ENCODE measurements at places on chromosomes 7 and 10.

- no peak for DNase-seq
These were observed 186.2 kb upstream of the BMPER start for GRCh38 chr7:33719059-33719581.

DNA sequence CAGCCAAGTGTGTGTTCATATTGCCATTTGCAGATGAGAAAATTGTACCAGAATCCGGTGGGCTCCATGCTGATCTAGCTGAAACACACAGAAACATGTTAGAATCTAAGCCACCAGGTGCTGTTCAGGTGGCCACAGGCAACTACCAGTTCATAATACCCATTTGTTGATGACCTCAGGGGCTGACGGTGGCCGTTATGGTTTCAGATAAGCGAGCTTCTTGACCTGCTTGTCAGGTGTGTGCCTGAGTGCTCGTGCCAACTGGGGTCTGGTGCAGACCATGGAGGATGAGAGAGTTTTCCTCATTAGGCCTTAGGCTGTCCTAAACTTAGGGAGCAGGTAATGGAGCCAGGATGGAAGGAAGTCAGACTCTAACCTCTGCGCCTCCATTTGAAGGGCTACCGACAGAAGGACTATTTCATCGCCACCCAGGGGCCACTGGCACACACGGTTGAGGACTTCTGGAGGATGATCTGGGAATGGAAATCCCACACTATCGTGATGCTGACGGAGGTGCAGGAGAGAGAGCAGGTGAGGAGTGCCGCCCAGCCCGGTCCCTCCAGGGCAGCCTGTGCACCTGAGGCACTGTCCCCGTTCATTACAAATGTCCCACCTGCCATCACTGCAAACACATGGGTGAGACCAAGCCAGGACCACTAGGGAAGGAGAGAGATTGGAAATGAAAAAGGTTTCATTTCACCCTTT is 53.1 kb downstream of the MKI67 start:
- DNase-seq, result no peak

DNA sequence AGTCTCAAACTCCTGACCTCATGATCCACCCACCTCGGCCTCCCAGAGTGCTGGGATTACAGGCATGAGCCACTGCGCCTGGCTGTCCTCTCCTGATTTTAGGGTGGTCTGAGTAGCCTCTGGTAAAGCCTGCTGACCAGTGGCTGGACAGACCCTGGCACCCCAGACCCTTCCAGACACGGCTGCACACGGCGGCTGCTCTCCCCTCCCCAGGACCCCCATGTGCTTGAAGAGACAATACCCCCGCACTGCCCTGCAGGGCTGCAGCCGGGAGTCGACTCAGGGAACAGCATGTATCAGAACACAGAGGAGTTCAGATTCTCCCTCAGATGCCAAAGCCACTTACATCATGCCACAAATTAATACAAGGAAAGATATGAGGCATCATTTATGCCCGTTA is 58.3 kb upstream of the CFAP46 start:
- DNase-seq, result no peak

- no peak for DNase-seq
These were observed 59.0 kb upstream of the GSAP start for GRCh38 chr7:77475181-77475580.

DNA sequence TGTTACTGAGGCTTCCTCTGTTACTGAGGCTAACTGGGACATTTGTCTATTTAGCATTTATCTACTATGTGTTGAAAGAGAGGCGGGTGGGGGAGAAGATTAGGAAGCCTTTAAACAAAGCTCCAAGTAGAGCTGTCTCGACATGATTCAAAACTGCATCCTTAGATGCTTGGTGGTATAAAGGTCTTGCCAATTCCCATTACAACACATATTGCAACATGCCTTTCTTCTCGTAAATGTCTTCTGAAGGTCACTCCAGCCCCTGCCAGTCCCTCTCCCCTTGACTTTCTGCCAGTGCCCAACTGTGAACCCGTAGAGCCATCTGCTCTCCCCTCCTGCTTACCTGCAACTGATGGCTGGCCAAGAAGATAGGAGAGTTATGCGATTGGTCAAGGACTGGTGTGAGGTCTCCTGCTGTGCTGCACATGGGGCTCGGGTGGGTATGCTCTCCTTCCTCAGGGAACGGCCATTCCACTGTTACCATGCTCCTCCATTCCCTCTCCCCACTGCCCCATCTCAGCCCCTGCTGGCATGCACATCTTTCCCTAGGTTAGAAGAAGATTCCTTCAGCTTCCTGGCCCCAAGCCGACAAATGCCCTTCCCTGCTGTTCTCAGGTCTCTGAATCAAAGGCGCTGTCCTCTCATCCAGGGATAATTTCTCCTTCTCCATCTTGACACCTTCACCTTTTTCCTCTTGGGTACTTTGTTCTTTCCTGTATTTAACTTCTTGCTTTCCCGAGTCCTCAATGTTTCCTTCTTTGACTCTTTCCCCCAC is 43.6 kb upstream of the ZNF32 start:
- no peak for DNase-seq

- peak; percentile 26 for DNase-seq
These were observed 93.2 kb downstream of the ADK start for GRCh38 chr10:74244097-74244685.

DNA sequence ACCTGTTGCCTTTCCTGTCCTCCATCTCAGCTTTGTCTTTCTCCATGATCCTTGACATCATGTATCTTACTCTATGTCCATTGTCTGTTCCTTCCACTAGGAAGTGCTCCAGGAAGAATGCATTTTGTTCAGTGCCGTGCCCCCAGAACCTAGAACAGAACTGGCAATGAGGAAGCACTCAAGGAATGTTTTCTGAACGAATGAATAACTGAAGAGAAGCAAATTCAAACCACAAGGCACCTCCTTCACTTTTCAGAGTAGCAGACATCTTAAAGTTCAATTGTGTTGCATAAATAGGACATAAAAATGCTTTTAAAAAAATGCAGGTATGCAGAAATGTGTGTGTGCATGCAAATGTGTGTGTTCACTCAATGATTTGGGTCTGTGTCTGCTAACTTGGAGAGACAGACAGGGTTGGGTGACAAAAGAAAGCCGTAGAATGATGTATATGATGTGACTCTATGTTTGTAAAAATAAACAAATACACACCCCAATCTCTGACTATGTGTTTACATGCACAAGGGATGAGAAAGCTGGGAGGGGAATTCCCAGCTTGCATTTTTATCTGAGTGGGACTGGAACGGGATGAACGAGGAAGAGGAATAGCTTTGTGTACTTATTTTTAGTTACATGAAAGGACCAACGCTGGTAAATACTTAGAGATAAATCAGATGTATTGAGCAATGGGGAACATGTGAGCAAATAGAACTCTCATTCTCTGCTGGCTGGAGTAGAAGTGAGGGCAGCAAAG is 237.7 kb downstream of the FANK1 start:
- no peak for DNase-seq

GRCh38 chr10:103610921-103611511 is 117.5 kb downstream of the NEURL1 start:
- DNase-seq, result no peak

- no peak for DNase-seq
These were observed 7.2 kb downstream of the ZNF862 start for GRCh38 chr7:149845257-149845980.

GRCh38 chr10:20988357-20988983 is 91.4 kb upstream of the NEBL start:
- no peak for DNase-seq

GRCh38 chr10:80090121-80090520 is 11.7 kb downstream of the TMEM254 start:
- DNase-seq, result no peak

- DNase-seq, result no peak
These were observed 10.8 kb downstream of the MTERF1 start for GRCh38 chr7:91869661-91870060.

DNA sequence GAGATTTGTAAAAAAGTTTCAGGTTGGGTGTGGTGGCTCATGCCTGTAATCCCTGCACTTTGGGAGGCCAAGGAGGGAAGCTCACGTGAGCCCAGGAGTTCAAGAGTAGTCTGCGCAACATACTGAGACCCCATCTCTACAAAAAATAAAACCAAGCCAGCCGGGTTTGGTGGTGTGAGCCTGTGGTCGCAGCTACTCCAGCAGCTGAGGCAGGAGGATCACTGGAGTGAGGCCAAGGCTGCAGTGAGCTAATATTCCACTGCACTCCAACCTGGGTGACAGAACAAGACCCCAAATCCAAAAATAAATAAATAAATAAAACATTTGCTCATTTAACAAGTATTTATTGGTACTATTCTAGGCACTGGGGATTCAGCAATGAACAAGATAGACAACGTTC is 1.5 kb upstream of the CHCHD1 start:
- DNase-seq, result no peak

DNA sequence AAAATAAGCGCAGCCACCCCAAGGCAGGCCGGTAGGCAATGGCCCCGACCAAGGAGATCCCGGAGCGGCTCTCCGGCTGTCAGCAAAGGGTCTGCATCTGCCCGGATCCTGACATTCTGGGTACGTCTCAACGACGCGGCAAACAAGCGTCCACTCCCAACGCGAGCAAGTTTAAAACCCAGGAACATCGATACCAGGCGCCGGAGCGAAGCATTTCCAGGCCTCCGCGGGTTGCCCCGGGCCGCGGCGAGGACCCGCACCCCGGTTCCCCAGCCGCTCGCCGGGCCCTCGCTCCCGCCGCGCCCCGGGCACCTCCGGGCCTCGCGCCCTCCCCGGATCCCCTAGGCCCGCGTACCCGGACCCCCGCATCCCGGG is 453 bp downstream of the URGCP start:
- peak; percentile 52 for DNase-seq

DNA sequence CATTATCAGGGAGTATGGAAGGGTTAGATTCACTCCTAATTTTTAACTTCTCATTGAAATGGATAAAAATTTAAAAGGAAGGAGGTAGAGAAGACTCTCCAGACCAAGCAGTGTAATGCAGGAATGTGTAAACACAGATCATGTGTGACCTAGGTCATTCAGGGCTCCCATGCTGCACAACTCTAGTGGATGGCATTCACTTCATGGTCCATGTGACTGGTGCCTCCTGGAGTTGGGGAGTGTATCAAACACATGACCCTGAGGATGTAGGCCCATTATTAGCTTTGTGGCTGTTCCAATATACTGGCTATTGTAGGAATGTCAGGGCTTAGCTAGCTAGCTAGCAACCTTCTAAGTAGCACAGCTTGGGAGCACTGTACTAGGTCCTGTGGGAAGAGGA is 109.9 kb downstream of the SLC25A13 start:
- no peak for DNase-seq

DNA sequence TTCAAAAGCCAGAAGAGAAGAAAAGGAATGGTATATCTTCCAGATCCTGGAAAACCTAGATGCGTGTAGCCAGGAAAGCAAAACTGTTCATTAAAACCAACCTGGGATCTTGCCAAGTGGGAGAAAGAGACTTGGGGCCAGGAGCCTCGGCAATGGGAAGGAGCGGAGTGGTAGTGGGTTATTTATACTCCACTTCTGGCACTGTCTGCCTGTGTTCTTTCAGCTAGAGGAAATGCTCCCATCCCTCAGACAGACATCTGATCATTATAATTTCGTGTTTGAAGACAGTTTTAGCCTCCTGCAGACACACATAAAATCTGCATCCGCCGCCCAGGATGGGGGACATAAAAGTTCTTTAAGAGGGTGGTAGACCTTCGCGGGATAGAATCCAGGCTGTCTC is 421.6 kb downstream of the RPS24 start:
- no peak for DNase-seq

GRCh38 chr7:79540592-79540991 is 87.1 kb upstream of the MAGI2 start:
- DNase-seq, result no peak

GRCh38 chr10:62081341-62082270 is 180.1 kb downstream of the ARID5B start:
- DNase-seq, result no peak

DNA sequence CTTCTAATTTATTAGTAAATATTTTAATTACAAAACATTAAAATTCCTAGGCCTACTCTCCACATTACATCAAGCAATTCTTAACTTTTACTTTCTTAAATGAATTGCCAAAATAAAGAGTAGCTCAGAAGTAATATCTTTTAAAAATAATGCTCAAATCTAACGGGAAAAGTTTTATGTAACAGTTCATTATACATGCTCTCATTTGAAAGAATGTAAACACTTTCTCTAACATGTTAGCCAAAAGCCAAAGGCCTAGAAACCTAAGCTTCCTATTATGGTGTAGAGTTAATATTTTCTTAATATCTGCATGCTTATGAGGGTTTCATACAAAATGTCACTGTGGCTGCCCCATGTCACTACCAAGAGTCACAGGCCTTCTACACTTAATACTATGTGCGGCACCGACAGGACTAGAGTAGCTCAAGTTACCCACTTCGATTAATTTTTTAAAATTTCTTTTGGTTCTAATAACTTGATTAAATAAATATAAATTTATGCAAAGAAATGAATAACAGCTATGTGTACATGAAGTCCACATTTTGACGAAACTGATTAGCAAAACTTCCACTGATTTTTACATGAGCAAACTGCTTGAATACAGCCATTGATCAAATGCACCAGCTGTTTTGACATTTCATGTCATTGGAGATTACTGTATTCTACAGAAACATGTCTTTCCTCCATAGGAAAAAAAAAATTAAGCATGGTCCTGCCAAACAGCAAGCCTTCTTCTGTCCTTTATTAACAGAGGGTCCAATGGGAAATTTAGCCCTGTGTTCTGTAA is 3.5 kb downstream of the COBL start:
- no peak for DNase-seq

GRCh38 chr10:20858292-20859124 is 38.6 kb downstream of the NEBL start:
- no peak for DNase-seq

DNA sequence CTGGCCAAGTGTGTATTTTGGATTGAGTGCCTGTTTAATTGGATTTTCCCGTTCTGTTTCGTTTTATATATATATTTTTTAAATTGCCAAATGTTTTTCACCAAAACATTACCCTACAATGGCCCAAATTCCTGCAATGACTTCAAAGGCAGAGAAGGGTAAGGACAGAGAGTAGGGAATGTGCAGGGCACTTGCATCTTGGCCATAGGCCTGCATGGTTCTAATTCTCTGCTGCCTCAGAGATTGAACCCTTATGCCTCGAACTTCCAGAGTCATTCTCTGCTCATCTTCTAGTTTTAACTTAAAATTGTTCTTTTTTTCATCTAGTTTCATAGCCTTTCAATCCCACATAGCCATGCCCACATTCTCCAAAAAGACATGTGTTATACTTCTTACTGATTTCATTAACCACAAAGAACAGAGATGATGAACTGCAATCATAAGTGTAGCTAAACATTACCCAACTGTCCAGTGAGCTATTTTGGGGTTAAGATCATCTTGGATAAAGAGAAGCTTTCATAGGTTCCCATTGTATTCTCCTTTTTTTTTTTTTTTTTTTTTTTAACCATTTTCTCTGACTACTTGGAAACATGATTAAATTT is 177.6 kb downstream of the PLXDC2 start:
- no peak for DNase-seq
